SK-MEL-5 (cell line): ENCODE measurements at places on chromosomes 2 and 18. TPM values are rescaled to one million over a fixed set of nuclear protein-coding genes. Genes with fewer than 3 reads are reported as not detected.

- DNase-seq: no peak
Measured at GRCh38 chr18:58172031-58172430, 128.0 kb downstream of the NEDD4L start.

Gene KCNIP3
- total RNA-seq: 18.1 and 21.0 TPM in 2 replicates

GRCh38 chr2:101518578-101519492 is 43.9 kb upstream of the RFX8 start:
- peak; percentile 68 for DNase-seq

- DNase-seq: peak; percentile 71
Measured at GRCh38 chr18:3688690-3689089, 238.7 kb downstream of the TGIF1 start.

Gene PGAP1
- total RNA-seq: 3.1 and 3.6 TPM in 2 replicates

Gene ROCK1
- 14.3 and 17.8 TPM in 2 replicates for total RNA-seq

Gene UNC50
- 64.5 and 72.6 TPM in 2 replicates for total RNA-seq

DNA sequence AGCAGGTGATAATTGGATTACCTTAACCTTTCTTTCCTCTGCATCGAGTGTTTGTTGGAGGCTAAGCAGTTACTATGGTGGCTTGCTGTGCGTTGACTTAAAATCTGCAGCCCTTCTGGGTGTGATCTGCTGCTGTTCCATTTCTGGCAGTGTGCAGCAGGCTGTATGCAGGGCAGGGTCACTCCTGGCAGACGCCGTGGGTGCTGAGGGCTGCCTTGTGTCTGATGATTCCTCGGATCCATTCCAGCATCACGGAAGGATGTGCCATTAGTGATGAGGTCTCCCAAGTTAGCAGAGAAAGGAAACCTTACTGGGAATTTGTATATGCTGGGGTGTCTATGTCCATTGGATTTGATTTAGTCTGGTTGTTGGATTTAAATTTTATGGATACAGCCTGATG is 310.8 kb downstream of the AGAP1 start:
- DNase-seq: no peak

DNA sequence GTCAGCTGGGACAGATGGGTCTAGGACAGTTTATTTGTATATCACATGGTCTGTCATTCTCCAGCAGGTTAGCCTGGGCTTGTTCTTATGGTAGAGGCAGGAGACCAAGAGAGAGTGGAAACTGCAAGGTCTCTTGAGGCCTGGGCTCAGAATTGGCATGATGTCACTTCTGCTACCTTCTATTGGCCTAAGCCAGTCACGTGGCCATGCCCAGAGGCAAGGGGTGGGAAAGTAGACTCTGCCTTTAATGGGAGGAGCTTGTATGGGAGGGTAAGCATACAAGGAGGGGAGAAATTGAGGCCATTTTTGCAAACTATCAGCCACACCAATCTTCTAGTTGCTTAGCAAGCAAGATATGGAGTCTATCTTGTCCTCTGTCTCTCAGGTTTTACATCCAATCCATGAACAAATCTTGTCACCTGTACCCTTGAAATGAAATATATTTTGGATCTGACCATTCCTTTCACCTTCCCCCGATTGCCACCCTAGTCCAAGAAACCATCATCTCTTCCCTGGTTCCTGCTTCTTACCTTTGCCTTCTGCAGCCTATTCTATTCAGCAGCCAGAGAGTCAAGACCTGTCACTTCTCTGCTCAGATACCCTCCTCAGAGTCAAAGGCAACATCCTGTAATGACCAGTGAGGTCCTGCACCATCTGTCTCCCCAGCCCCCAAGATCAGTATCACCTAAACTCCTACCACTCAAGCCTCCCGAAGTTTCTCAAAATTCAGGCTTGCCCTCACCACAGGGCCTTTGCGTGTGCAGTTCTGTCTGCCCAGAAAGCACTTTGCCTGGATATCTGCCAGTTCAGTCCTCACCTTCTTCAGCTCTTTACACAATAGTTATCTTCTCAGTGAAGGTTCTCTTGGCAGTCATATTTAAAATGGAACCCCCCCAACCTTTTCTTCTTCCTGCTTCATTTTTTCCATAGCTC is 240.0 kb downstream of the LOXHD1 start:
- peak; percentile 37 for DNase-seq

DNA sequence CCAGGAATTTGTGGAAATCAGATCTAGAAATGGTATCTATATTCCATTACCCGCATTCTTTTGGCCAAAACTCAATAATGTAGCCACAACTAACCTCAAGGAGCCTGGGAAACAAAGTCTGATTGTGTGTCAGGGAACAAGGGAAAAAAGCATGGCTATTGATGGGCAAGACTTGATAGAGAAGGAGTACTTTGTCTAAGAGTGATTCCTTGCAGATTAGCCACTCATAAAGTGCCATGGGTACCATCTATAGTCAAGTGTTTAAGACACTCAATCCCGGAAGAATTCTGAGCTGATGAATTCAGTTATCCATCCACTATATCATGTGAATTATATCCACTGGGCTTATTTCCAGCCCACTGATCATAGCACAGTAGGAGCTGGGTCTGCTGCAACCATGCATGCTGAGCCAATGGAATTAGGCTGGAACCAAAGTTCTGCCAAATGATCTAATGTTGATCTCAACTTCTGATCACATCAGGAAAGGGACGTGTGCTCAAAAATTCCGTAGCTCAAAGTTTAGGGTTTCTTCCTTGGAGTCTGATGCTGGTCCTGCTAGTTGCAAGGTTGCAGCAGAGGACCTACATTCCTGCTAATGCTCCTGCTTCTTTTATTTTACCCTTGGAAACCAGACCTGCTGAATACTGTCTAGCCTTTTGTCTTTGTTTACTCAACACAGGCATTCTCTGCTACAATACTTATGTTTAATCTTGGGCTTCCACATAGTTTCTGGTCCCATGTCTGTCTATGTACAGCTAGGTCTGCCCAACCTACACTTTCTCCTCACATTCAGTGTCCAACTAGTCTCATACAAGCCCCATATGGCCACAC is 629.7 kb downstream of the IRS1 start:
- DNase-seq: peak; percentile 94

Gene RAPH1
- total RNA-seq: 5.0 and 5.5 TPM in 2 replicates

Gene SMAD4
- total RNA-seq: 84.6 and 95.2 TPM in 2 replicates

Gene CROCC2
- total RNA-seq: not detected in 2 replicates

- no peak for DNase-seq
Measured at GRCh38 chr18:45361125-45361851, 254.0 kb upstream of the SLC14A2 start.

Gene MAPRE3
- 3.5 and 4.0 TPM in 2 replicates for total RNA-seq

- no peak for DNase-seq
Measured at GRCh38 chr2:120398996-120399888, 53.3 kb downstream of the INHBB start.

DNA sequence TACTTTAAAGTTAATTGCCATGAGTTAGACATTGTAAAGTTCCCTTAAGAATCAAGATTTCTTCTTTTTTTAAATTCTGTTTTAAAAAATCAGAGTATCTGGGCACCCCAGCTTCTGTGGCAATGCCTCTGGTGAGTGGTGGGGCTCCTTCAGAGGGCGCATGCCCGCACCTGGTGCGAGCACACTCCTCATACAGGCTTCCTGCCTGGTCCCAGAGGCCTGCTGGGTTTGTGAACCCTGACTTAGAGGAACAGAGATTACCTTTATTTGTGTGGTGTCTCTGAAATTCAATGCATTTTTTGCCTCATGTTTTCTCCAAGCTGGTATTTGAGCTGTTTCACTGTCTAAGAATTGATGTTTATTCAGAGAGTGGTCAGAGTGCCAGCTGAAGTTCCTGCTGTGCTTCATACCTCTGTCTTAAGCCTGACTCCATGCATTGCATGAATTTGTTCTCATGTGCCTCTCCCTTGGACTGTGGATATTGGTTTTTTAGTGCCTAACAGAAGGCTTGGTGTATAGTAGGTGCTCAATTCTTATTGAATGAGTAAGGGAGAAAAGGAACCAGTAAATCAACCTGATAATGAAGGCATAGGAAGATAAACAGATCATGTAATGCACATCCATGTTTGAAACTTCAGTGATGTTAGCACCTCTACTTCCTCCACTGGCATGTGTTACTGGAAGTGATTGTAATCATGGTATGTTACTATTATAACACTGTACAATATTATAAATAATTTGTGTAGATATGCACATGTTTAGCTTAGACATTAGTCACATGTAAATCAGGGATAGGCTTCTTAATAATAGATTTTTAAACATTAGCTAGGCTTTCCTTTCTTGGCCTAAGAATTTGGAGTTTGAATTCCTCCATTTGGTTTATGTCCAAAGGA is 29.0 kb downstream of the PHLPP1 start:
- DNase-seq: no peak

Gene KCNK3
- total RNA-seq: not detected in 2 replicates

- DNase-seq: peak; percentile 32
Measured at GRCh38 chr18:10518595-10519255, 7.1 kb upstream of the NAPG start.

DNA sequence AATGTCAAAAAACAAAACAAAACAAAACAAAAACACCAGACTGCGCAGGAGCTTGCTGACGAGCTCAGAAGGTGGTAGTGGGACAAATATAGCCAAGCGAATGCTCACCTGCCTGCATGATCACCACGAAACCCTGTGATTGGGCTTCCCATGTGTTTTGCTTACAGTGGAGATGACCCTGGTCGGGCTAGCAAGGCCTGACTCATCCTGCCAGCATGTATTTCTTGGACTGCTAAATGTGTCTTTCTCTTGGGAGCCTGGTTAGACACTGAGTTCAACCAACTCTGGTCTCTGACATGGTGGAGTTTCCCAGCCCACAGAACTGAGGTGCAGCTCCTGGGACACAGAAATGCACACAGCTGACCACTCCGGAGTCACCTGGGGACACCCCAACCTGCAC is 30.7 kb upstream of the DUSP2 start:
- DNase-seq: no peak

- DNase-seq: no peak
Measured at GRCh38 chr2:43405829-43406228, 179.4 kb upstream of the ZFP36L2 start.

- no peak for DNase-seq
Measured at GRCh38 chr2:218897394-218898108, 16.9 kb downstream of the WNT10A start.

DNA sequence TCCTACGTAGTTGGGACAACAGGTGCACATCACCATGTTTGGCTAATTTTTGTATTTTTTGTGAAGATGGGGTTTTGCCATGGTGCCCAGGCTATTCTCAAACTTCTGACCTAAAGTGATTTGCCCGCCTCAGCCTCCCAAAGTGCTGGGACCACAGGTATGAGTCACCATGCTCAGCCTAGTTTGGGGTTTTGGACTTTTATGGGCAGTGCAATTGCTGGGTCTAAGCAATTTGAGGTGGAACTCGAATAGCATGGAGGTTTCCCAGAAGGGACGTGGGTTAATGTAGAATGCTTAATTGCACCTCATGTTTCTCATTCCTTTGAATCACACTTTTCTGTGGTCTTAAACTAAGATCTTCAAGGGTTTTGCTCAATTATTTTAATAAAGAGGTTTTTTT is 102.3 kb upstream of the EPHA4 start:
- DNase-seq: no peak

DNA sequence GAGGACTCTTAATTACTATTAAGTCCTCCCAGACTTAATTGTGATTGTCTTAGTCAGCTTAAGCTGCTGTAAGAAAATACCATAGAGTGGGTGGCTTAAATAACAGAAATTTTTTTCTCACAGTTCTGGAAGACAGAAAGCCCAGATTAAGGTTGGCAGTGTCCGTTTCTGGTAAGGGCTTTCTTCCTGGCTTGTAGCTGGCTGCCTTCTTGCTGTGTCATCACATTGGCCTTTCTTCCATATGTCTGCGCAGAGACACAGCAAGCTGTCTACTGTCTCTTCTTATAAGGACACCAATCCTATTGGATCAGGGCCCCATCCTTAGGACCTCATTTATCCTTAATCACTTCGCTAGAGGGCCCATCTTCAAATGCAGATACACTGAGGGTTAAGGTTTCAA is 38.5 kb downstream of the ASXL3 start:
- DNase-seq: no peak
